ENCODE measurements at places on chromosomes 2 and 18. TPM values are rescaled to one million over a fixed set of nuclear protein-coding genes. Genes with fewer than 3 reads are reported as not detected.

Gene PHOSPHO2
- total RNA-seq, result 2.3 TPM

Gene KCNG2
- not detected for total RNA-seq

Gene SERPINB10
- 0.32 TPM for total RNA-seq

Gene ACVR2A
- 10.9 TPM for total RNA-seq

Gene PPP1R1C
- not detected for total RNA-seq

Gene GPR17
- 0.30 TPM for total RNA-seq

Gene SERPINB13
- not detected for total RNA-seq

Gene HOXD4
- total RNA-seq, result 0.65 TPM

All from epithelial cell of umbilical artery (primary cell).